ENCODE measurements at places on chromosomes 6 and 20.

DNA sequence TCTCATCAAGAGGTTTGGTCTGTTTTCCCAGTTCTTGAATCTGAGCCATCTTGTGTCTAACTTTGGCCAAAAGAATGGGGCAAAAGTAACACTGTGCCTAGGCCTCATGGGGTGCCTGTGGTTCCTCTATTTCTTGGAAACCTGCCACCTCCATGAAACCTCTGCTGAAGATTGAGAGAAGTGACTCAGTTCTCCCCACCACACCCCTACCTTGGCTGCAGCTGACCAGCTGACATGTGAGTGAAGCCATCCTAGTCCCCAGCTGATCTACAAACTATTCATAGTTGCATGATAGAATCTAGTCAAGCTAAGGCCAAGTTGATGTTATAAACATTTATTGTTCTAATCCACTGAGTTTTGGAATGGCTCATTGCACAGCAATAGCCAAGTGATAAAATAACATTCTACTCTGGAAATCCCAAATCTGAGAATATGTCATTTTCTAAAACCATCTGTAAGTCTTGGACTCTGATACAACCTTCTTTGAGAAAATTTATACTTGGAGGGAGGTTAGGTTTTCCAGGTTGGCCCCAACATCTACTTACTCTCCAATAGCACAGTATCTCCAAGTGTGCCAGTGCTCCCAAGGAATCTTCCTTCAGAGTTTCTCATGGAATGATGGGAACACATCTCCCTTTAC lies 107.0 kb upstream of the SMLR1 start:
- DNase-seq: no peak

- no peak for DNase-seq
These were observed 162.5 kb downstream of the MMS22L start for GRCh38 chr6:97120511-97120910.

DNA sequence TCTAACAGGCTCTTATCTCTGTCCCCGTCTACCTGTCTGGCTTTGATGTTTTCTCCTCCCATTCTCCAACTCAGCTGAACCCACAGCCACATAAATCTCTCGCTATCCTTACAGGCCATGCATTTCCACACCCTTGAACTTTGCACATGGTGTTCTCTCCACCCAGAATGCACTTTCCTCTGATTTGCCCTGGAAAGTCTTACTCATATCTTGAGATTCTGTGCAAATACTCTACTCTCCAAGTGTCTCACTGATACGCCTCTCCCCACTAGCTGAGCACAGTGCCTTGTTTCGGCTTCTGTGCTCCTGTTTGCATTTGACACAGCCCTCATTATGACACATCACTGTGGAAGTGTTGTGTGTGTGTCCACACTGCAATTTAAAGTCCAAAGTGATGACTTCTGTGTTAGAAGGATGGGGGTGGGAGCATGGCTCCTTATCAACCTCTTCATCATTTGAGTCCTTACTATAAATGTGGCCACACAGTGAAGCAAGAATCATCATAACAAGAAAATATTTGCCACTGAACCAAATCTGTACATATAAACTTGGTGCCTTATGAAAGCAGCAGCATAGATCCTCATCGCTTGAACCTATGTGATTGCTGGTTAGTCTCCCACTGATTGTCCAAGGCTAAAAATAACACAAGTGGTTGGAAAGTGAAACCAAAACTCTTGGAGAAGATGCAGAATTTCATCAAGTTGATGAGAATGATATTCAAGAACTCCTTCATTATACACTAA lies 5.5 kb upstream of the PRELID3B start:
- no peak for DNase-seq

DNA sequence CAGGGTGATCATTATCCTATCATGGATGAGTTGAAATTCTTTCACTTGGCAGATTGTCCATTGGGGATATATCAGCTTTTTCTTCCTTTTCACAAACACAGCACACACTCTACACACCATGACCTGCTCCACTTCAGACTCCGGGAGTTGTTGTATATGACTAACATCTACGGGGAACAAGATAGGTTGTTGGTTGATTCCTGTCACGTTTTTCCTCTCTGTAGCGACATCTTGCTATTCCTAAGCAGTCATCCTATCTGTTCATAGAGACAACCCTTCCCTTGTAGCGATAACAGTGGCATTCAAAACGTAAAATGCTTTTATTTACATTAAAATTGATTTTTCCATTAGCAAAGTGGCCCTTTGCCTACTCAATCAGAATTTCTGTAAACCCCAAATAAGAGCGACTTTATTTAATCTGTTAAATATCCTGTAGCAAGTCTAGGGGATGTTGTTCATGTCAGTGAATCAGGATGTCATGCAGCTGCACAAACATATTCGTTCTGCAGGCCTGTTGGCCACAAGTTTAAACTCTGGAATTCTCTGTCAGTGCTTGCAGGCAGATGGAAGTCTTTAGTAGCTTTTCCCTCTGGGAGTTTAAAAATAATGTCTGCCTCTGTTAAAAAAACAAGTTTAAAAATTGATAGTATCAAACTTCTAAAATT lies 23.1 kb downstream of the PHACTR2 start:
- DNase-seq: no peak

DNA sequence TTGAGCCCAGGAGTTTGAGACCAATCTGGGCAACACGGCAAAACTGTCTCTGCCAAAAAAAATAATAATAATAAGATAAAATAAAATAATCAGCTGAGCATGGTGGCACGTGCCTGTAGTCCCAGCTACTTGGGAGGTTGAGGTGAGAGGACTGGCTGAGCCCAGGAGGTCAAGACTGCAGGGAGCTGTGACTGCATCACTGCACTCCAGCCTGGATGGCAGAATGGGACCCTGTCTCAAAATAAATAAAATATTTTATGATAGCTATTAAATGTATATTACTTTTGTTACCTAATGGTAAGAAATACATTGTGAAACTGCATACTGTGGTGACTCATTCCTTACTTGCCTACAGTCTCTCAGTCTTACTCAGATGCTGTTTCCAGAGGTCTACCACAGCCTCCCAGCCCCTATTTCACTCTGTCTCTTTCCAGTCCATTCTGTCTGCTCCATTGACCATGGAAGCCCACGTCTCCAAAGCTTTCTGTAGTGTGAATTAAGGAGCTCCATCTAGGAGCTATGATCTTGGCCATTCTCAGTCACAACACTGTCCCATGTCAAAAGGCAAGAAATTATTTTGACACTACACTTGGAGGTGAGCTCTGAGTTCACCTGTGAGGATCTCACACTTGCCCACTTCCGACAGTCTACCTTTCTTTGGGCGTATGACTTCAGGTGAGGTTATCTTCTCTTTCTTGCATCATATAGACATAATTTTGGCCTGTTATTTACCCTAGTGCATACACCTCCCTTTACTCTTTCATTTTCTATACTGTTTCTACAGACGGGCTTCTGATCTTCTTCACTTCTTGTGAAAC lies 22.4 kb upstream of the SNX9 start:
- no peak for DNase-seq

DNA sequence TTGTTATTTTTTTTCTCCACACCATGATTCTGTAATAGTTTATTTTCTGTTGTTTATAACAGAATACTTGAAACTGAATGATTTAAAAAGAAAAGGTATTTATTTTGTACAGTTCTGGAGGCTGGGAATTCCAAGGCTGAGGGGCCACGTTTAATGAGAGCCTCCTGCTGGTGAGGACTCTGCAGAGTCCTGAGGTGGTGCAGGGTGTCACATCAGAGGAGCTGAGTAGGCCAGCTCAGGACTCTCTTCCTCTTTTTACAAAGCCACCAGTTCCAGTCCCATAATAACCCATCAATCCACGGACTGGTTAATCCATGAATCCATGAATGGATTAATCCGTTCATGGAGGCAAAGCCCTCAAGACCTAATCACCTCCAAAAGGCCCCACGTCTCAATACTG lies 71.6 kb downstream of the TFAP2A start:
- no peak for DNase-seq
